Cortex of kidney (tissue), 1 donor: ENCODE measurements at places on chromosomes 11 and 22.

DNA sequence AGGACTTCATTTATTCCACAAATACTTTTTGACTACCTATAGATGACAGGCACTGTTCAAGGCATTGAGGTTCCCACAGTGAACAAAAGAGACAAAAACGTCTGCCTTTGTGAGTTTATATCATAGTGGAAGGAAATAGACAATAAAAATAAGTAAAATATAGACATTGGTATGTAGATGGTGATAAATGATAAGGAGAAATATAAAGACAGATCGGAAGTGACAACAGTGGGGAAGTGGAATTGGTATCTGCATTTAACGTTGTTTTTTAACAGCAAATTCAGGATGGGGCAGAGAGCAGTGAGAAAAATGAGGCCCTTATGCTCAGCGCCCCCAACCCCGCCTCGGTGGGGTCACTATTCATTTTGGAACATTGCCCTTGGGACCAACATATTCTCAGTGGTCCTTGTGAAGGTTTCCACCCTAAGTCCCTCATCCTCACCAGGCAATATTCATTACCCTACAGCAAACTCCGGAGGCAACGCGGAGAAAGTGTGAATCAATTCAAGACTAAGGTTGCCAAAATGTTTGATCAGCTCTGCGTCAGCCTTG lies 627 bp upstream of the PEX26 start:
- no peak for DNase-seq

- DNase-seq = no peak
These were observed 66.9 kb upstream of the SLC22A12 start for GRCh38 chr11:64524158-64524527.

- no peak for DNase-seq
These were observed 795.5 kb downstream of the METTL15 start for GRCh38 chr11:28903716-28904115.

GRCh38 chr22:45865561-45866125 lies 111.3 kb downstream of the WNT7B start:
- no peak for DNase-seq

GRCh38 chr11:102921587-102922220 lies 33.8 kb downstream of the MMP13 start:
- no peak for DNase-seq

DNA sequence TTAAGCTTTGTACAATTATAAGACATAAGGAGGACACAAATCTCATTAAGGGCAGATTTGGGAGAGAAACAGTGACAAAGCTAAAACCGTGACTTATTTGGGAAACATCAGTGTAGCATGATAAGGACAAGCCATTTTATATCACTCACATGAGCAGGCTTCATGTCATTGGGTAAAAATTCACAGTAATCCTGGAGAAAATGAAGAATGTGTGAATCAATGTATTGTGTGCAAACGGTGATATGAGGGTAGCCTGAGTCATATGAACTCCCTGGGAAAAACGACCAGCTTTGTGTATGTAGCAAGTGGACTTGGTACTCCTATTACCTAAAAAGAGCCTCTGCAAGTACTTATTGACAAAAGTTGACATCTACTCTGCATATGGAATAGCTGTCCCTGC lies 6.0 kb upstream of the TRIM34 start:
- DNase-seq = no peak

DNA sequence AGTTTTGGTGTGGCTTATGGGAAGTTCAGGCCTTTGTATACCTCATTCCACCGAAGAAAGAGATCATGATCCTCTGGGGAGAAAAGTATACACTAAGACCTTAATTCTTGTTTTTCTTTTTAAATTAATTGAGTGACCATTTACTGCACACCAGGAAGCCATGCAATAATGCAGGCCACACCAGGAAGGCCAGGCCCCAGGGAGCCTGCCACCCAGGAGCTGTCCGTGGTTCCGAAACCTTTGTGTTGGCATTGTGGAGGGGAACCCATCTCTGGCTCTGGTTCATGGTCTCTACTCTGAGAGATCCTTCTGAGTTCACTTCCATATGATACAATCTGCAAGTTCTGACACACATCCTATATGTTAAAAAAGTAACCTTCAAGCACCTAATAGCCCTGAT lies 291.8 kb downstream of the MIAT start:
- DNase-seq = no peak

DNA sequence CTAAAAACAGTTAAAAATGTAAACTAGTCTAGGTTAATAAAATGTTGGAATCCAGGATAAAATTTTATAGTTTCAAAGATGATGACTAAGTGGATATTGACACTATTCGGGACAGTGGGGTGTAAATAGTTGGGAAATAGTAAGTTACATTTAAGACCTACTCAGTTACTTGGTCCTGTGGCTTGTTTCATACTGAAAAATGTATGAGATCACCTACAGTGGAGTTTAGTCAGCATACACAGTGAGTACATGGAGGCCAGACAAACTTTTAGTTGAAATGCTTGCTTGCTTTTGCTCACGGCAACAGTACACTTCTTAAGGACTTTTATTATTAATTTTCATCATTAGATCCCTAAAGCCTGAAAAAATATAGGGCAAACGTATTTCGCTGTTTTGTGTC lies 16.1 kb downstream of the TRIM22 start:
- no peak for DNase-seq

DNA sequence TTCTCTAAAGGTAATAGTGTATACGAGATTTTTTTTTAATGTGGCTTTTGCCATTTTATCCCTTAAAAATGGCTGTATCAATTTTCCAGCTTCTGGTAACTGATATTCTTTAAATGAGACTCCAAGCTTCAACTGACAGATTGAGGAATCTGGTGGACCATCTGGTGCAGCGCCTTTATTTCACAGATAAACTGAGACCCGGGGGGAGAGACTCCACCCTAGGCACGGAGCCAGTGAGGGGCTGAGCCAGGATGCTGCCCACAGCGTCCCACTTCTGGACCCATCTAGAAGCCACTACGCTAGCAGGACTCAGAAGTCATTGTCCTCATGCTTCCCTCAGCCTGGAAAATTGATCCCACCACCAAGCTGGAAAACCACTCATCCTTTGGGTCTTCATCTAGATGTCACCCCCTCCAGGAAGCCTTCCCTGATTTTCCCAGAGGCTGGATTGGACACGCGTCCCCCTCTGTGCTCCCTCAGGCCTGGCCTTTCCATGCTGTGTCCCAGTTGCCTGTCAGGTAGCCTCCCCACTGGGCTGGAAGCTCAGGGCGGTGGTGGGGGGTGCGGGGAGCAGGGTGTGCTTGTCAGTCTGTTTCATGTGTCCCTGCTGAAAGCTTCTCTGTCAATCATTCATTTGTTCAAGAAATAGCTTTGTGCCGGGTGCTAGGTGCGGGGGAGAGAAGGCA lies 12.3 kb upstream of the CD5 start:
- no peak for DNase-seq

DNA sequence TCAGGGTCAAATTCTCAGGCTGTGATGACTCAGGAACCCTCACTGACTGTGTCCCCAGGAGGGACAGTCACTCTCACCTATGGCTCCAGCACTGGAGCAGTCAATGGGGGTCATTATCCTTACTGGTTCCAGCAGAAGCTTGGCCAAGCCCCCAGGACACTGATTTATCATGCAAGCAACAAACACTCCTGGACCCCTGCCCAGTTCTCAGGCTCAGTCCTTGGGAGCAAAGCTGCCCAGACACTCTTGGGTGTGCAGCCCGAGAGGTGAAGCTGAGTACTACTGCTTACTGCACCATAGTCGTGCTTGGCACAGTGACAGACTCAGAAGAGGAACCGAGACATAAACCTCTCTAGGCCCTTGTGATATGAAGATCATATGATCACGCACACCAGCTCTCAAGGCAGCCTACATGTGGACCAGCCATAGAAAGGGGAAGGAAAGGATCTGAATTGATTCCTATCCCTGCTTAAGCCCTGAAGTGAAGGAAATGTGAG lies 58.2 kb downstream of the ZNF280B start:
- DNase-seq = no peak

DNA sequence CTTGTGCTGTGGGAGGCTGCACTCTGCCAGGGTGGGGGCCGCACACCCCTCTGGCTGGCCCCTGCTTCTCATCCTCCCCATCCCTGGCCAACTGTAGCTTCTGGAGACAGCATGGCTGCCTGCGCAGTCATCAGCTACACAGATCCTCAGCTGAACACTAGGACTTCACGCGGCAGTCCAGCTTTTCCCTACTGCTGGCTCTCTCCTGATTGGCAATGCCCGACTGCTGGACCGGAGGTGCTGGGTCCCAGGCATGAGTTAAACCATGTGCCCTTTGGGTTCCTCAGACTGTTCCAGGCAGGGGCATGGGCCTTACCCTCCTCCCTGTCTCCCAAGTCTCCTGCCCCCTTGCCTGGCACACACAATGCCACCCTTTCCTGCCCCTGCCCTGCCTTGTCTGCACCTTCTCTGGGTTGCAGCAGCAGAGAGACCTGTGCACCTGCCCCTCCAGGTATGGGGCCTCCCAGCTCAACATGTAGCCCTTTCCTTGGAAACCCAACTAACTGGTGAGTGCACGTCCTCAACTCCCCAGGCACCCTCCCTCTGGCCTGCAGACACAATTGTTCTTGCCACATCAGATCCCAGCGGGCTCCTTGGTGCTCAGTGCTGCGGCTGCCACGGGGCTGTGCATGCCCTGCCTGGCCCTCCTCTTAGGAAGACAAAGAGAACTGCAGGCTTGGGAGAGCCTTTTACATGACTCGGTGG lies 1039.2 kb downstream of the TBC1D22A start:
- no peak for DNase-seq

DNA sequence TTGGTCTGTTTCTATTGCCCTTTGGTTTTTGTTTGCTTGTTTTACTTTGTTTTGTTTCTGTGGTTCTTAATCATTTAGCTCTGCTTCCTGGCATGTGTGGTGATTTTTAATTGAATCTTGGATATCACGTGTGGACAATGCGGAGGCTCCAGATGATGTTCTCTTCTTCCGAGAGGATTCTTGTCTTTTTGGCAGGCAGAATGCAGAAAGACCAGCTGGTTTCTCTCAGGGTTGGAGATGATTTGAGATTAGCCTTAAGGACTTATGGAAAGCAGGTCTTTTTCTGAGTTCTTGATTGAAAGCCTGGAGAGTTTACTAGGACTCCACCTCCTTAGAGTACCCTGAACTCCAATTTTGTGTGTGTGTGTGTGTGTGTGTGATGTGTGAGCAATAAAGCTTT lies 21.0 kb upstream of the ANO1 start:
- no peak for DNase-seq

DNA sequence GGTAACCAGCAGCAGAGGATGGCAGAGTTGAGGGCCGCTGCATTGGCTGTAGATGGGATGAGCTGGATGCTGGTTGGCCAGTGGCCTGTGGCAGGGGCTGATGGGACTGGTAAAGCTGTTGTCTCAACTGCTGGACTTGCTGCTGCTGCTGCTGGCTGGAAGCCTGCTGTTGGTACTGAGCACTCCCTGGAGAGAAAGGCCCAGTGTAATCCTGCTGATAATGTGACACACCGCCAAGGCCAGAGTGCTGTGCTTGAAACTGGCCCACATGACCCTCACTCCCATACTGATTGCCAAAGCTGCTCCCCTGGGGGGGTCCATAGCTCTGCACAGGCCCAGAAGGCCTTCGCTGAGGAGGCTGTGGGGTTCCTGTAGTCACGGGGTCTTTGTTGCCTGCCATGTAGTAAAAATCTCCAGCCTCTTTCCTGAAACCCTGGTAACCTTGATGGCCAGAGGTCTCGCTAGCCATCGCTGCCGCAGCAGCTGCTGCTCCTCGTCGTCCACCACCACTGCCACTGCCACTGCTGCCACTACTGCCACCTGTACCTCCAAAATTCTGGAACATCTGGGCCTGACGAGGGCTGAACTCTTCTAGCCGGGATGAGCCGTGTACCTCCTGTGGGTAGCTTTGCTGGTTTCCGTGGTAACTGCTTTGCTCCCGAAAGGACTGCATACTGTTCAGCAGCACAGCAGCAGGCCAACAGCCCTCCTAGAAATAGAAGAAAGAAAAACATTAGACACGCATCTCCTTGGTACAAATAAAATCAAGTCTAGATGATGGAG lies 55.6 kb downstream of the TCF20 start:
- no peak for DNase-seq

- DNase-seq = no peak
These were observed 25.0 kb downstream of the SWAP70 start for GRCh38 chr11:9688716-9689511.

DNA sequence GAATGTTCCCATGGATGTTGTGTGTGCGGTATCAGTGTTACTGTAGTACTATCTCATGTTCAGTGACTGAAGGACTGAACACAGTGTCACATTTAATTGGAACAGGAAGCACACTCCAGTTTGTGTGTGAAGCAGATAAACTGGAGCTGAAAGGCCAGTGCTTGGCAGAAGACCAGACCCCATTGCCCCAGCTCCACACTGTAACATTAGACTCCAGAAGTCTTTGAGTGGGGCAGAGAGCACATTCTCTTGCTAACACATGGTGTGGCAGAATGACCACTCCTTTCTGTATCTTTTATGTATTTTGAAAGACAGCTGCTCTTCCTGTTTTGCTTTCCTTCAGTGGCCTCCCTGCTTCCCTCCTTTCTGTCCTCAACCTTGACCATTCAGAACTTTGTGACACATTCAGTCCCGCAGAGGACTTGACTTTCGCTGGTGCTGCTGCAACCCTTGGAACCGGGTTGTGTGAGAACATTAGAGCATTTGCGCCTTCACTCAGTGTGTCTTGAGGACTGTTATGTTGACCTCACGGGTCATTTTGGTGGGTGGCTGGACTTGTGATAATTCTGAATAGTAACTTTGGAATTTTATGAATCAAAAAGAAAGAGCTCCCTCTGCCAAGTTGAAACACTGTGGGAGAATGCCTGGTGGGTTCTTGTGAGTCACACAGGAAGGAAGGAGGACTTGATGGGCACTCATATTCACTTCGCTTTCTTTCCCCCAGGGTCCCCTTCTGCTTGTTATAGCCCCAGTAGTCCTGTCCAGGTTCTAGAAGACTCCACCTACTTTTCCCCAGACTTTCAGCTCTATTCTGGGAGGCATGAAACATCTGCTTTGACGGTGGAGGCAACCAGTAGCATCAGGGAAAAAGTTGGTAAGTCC lies 26.4 kb downstream of the AMOTL1 start:
- DNase-seq = no peak

GRCh38 chr22:37442135-37442534 lies 14.9 kb upstream of the ELFN2 start:
- no peak for DNase-seq

DNA sequence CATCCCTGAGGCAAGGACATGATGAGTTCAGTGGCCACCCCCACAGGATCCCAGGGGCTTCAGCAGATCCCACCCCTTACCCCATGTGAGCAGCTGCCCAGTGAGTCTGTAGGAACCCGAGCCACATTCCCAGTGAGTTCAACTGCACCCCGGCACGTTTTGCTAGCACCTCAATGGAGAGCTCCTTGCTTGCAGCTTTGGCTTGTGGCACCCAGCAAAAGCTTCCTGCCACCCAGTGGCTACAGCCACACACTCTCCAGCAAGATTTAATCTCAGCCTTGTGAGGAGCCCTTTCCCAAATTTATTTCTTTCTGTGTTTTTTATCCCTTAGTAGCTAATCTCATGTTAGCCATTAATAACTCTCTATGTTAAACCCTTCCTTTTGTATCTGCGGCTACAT lies 4.0 kb downstream of the SAA1 start:
- DNase-seq = no peak

DNA sequence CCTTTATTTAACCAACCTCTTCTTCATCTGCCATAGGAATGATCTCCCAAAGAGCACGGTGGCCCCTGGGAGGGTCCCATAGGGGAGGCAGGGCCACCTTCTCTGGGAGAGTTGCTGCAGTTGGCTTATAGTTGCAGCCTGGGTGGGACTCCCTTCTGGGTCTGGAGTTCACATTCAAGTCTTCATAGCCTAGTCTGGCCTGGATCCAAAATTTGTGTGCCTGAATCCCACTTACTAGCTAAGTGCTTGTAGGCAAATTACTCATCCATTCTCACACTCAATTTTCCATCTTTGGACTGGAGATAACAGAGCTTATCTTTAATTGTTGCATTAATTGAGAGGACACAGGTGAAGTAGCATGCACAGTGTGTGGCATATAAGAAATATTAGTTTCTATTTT lies 163.6 kb downstream of the GRIK4 start:
- DNase-seq = no peak
